Fibroblast of skin of abdomen (primary cell): ENCODE measurements at places on chromosomes 12 and 14.
A peak's percentile ranks its signal among the peaks of the same experiment; 100 is the strongest.

GRCh38 chr14:25090256-25090655, 40.3 kb upstream of the STXBP6 start:
- no peak for DNase-seq

DNA sequence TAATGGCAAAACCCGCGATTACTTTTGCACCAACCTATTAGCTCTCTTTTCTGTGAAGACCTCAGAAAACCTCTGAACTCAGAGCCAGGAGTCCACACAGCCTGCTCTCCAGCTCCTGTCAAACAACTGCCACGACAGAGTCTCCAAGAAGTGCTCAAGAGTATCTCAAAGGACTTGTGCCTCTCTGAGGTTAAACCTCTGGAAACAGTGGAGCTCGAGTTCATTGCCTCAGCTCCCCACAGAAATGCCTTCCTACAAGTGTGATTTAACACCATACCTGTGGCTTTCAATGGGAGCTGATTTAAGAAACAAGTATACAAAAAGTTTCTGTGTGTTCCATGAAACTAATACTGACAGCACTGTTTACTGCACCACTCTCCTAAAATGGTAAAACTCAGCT, 20.1 kb downstream of the ACTN1 start:
- DNase-seq = no peak

DNA sequence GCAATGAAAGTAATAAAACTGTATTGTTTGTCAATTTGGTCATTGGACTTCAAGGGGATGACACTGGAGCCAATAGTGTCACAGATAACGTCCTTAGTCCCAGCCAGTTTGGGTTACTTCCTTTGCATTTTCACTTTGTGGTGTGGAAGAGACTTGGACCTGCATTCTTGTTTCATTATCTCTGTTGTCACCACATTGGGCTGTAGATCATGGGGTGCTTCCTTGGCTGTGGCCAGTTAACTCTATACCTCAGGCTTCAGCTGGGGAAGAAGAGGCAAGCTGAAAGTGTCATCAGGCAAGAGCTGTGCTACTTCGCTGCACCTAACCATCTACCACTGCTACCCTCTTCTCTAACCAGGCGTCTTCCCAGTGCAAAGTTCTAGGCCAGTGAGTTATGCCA, 15.1 kb upstream of the CISTR start:
- no peak for DNase-seq

DNA sequence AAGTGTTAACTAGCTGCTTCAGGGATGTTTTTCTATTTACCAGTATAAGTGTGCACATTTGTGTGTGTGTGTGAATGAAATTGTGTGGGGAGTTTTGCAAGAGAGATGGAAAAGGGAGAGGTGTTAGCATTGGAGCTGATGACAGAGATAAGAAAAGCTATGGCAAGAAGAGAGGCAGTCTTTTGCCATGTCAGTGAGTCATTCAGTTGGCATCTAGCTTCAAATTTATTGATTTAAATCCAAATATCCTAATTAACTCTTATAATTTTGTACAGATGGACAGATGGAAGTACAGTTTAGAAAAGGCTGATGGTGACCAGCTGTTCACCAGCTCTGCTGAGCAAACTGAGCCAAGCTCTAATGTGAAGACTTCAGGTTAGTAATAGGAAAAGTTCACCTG, 3.3 kb upstream of the BHLHE41 start:
- peak; percentile 50 for DNase-seq

- peak; percentile 36 for DNase-seq
Observed at GRCh38 chr14:65072256-65072655, 30.1 kb downstream of the MAX start.

GRCh38 chr14:101834397-101834796, 72.9 kb downstream of the PPP2R5C start:
- DNase-seq = no peak

DNA sequence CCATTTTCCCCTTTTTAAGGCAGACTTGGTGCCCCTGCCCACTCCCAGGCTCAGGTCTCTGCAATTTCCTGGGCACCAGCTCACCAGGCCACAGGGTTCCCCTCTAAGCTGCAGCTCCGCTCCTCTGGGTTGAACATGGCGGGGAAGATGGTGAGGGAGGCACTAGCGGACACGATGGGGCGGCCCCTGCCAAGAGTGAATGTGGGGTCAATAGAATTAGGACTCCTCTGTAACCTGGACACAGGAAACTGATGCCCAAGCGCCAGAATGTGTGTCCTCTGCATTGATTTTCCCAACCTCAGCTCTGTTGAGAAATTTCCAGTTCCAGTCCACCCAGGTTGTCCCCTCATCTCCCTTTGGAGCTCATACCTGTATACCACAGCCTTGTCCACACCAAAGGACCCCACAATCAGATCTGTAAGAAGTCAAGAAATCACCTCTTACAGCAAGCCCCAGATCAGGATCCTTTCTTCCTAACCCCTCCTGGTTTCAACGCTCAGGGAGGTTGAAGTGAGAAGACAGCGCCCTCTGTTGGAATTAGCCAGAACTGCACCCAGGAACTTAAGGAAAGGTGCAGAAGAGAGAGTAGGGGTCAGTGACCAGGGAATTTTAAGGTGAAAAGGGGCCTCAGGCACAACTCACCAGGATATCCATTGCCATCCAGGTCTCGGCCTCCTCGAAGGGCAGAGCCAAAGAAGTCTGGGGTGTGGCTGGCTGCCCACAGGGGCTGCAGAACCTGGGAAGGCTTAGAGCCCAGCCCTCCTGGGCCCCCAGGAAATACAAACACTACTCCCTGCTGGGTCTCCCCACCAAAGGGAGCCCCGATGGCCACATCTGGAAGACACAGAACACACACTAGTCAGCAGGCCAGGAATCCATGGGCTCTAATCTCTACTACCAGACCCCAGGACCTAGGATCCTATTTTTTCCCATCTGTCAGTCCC, 14.7 kb downstream of the ITGA5 start:
- peak; percentile 44 for DNase-seq

- DNase-seq = peak; percentile 64
Observed at GRCh38 chr12:66144791-66145754, 14.5 kb upstream of the LLPH start.

- no peak for DNase-seq
Observed at GRCh38 chr12:83538361-83538965, 851.8 kb downstream of the TMTC2 start.

DNA sequence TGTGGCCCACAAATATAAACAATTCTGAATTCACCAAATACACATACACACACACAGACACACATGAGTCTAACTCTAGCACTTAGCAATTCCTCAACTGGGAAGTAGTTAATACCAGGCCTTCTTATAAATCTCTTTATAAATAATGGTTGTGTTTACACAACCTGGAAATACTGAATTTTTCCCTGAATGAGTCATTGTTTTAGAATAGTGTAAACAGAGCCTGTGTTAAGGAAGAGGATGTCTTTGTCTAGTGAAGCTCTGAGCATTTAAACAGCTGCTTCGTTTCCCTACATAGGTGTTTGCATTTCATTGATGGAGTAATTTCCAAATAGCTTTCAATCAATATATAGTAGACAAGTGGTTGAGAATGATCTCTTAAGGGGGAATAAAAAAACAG, 218.8 kb downstream of the BTG1 start:
- DNase-seq = peak; percentile 43

- peak; percentile 4 for DNase-seq
Observed at GRCh38 chr14:51176839-51177238, 63.2 kb upstream of the TMX1 start.

DNA sequence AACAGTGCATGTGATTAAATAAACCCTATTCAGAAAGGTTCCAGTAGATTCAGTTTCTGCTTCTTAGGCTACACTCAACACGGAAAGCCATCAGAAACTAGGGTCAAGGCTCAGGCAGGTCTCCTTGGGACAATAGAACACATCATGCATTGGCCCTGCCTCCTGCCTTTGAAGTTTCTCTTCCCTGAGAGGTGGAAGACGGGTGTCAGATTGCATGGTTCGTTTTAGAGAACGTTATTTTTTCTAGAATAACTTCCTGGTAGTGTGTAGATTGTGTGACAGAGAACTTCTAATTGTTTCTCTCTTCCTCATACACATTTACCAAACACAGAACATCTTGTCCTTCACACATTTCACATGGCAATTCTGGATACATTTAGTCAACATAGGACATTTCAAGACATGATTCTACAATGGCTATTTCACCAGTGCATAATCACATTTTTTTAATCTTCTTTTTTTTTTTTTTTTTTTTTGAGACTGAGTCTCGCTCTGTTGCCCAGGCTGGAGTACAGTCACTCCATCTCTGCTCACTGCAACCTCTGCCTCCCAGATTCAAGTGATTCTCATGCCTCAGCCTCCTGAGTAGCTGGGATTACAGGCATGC, 106.6 kb upstream of the AMN1 start:
- DNase-seq = no peak

- no peak for DNase-seq
Observed at GRCh38 chr14:76908834-76909233, 82.6 kb downstream of the LRRC74A start.

GRCh38 chr12:100485983-100486382, 12.3 kb downstream of the NR1H4 start:
- DNase-seq = no peak

- DNase-seq = no peak
Observed at GRCh38 chr12:587132-588023, 75.9 kb downstream of the NINJ2 start.

- DNase-seq = no peak
Observed at GRCh38 chr12:25950329-25951115, 8.0 kb upstream of the RASSF8 start.

DNA sequence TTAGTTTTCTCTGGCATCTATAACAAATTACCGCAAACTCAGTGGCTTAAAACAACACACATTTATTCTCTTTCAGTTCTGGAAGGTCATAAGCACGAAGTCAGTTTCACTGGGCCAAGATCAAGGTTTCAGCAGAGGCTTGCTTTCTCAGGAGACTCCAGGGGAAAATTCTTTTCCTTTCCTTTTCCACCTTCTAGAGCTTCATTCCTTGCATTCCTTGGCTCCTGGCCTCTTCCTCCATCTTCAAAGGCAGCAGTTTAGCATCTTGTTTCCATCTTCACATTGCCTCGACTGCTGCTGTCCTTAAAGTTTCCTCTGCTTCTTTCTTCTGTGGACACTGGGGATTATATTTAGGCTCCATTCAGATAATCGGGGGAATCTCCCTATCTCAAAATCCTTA, 106.1 kb downstream of the PDE3A start:
- peak; percentile 49 for DNase-seq

DNA sequence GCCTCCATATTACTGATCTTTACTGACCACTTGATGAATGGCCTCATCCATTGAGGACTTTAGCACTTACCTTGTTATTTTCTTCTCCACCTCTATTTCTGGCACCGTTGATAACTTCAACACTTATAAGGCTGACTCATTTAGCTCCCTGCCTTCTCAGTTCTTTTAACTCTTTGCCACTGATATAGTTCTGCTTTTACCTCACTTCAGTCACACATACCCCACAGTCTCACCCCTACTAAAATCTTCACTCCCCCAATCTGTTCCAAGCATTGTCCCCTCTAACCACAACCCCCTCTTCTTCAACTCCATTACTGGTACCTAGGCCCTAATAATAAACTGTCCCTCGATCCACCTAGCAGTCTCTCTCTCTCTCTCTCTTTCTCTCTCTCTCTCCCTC, 141.0 kb downstream of the PAH start:
- no peak for DNase-seq

DNA sequence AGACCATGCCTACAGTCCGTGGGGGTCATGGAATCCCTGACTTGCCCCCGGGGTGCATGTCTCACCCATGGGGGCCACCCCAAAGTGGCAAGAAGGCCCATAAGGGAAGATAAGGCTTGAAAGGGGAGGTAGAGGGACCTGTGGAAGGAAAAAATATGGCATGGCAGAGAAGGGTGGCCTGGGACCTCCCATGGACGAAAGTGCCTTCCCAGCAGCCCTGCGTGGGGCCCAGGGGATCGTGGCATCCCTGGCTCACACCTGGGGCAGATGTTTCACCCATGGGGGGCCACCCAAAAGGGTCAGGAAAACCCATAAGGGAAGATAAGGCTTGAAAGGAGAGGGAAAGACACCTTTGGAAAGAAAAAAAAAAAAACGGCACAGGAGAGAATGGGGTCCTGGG, 264.6 kb downstream of the ALG10 start:
- no peak for DNase-seq

GRCh38 chr12:132397934-132398385, 68.6 kb upstream of the GALNT9 start:
- DNase-seq = no peak

GRCh38 chr14:69613312-69614073, 2.1 kb downstream of the SUSD6 start:
- DNase-seq = no peak

DNA sequence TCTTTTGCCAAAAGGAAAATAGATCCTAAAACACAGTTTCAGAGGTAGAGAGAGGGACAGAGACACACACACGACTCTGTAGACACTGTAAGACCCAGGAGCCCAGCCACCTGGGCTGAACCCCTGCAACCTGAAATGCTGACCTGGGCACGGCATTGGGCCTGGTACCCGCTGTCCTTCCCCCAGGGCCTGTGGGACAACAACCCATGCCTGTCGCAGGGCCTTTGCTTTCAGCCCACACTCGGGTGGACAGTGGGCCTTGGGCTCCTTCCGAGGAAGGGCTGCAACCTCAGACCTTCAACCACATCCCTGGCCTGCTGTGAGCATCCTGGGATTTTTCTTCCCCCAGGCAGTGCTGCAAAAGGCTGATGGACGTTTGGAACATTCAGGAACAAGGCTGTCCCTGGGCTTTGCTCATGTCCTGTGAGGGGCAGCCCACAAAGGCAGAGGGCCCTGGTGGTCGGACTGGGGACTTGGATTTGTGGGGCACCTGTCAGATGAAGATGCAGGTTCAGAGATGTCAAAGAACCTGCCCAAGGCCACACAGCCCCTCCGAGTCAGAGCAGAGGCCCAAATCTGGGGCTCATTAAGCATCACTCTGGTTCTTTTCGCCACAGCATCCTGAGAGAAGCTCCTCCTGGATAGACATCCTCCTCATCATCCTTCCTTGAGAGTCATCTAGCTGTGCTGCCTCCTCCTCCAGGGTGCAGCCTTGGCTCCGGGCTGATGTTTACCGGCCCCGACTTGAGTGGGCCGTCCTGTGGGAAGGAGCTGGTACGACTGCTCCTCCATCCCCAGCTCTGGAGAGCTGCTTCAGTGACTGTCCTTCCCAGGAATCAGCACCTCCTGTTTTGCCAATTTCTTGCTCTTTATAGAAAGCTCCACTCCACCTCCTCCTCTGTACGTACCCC, 32.7 kb downstream of the CCDC92 start:
- no peak for DNase-seq

GRCh38 chr14:22464422-22465142, 124.4 kb downstream of the DAD1 start:
- DNase-seq = no peak

- DNase-seq = no peak
Observed at GRCh38 chr12:44003721-44004120, 167.8 kb downstream of the TMEM117 start.

DNA sequence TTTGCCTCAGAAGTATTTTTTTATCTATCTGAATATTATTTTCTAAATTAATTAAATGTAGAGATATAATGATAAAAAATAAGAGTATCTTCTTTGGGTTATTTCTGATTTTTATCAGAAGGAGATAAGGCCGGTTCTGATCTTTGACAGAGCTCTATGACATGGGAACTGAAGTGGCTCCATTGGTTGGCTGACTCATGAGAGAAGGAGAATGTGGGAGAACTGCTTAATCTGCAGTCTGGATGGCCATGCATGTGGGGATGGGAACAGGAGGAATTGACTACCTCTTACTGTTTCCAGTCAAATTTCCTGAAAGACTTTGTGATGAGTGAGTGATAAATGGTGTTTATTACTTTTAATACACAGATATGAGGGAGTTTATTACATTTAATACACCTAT, 155.8 kb upstream of the ATP2B1 start:
- DNase-seq = no peak
